ENCODE measurements at places on chromosomes 5 and 9.

- no peak for DNase-seq
Observed at GRCh38 chr5:55219770-55220169, 7.3 kb downstream of the MCIDAS start.

DNA sequence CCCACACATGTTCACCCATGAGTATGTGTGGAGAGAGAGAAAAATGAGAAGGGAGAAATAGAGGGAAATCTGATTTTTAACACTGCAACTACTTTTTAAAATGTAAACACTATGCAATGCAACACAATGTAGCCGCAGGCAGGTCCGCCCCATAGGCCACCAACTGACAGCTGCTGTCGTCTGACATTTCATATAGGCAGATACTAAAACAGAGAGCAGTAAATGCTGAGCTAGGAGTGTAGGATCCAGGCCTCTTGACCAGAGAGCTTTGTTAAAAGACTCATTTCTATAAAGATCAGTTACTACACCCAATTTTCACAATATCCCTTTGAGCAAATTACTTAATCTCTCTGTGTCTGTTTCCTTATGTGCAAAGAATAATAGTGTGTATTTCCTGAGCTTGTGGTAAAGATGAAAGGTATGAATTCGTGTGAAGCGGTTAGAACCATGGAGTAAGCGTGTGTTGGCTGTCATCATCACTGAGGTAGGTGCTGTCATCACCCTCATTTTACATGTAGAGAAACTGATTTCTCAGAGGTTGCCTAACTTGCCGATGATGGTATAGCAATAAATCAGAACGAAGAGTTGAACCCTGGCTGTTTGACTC, 55.2 kb upstream of the PDE8B start:
- no peak for DNase-seq

DNA sequence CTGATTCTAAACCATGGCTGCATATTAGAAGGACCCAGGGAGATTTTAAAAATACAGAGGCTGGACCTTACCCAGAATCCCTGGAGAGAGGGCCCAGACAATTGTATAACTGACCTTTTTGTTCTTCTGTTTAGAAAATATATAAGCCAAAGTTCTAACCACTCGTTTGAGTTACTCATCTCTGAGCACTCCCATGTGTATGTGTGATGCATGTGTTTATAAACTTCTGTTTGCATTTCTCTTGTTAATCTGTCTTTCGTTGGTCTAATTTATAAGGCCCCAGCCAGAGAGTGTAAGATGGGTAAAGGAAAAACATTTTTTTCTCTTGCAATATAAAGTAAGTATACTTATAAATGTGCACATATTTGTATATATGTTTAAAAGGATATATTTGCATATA, 443.9 kb downstream of the ZNF608 start:
- no peak for DNase-seq

DNA sequence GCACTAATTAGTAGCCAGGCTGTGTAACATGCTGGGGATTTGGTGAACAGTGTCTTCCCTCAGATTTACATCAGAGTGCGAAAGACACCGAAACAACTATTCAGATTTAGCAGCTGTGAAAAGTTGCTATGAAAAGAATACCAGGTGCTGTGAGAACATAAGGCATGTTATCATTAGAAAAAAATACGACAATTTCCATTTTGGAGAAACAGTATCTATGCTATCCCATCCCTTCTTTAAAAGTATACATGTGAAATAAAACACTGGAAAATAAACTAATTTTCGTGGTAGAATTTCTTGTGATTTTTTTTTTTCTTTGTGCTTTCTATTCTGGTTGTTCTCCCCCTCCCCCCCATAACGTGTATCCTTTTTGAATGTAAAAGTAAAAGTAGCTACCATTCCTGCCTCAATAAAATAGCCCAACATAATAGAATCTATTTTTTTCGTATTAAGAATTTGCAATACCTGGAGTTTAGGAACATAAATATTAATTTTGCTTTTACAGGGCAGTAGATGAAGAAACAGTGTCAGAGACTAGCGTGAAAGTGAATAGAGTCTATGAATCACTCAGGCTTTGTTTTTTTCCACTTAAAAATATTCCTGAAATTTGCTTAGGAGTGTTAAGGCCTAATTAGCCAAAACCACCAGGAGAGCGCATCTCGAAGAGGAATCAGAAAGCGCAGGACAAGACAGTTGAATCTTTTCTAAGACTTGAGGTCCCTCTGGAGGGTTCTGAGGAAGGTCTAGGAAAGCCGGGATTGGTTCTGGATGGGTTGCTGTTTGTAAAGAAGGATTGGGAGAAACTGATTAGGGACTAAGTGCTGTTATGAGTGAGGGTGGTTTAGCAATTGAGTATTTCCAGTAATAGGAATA, 813 bp upstream of the SLU7 start:
- no peak for DNase-seq

GRCh38 chr5:164301708-164302107, 796.3 kb downstream of the MAT2B start:
- no peak for DNase-seq

DNA sequence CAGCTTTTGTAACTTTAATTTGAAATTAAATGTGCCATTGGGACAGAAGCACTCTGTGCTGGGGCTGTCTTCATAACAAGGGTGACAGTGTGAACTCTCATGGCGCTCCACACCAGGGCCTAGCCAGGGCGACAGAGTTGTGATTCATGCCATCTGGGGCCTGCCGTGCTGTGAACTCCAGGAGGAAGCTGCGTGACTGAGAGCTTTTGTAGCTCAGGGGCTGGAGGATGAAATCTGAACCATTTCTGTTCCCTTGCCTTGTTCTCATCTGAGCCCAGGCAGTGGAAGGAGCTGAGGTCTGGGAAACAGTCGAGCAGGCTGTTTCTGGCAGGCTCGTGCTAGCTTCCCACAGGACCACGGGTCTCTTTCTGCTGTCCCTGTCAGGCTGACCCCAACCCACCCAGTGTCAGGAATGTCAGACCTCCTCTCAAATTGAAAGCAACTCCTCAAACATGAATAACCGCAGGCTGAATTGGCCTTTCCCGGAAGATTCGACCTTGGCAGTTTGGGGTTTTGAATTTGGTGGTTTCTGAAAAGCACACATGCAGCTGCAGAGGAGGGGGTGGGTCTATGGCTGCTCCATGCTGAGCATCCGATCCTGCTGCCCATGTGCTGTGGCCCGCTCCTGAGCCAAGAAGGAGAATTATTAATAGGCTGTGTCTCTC, 69.2 kb upstream of the RPS23 start:
- no peak for DNase-seq

DNA sequence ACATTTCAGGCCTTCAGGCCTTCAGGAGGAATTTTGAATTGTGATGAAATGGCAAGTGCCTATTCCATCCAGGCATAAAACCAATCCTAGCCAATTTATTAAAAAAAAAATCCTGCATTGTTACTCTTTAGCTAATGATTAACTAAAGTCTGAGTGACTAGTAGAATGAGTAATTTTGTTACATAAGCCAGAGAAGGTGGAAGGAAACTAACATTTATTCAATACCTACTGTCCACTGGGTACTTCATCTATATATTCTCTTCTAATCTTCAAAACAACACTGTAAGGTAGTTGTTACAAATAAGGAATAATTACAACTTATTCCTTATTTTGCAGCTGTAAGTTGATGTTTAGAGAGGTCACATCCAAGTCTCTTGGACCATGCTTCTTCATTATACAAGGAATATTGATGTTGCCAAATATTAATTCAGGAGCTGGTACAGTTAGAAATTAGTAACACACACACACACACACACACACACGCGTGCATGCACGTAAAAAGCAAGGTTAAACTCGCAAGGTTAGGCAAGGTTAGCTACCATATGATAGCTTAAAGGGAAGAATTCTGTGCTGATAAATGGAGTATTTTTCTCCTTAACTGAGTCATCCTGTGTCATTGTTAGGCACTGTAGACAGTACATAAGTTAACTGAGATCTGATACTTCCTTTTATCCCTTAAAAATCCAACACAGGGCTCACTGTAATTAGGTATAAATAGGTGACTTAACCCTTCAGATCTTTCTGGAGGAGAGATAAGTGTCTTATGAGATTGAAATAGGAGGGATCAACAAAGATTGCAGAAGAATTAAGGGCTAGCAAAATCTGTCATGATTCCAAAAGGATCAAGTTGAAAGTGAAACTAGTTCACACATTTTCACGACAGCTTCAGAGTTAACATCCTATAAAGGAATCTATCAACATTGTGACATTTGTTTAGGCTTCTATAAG, 596.9 kb downstream of the PDE4D start:
- no peak for DNase-seq

DNA sequence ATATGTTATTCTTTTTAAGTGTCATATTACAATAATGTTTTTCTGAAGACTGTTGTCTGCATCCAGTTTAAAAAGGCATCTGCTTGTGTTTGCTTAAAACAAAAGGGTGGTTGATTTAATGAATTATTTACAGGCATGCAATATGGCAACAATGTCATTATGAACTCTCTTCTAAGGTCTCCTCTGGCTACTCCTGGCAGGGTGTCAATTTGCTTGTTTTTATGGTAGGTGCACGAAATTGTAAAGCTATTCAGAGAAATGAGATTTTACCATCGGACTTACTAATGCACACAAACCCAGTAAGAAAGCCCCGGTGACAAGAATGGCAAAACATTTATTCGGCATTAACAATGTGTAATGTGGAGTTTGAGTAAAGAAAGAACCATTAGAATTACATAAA, 539.8 kb upstream of the ZNF608 start:
- DNase-seq: no peak

DNA sequence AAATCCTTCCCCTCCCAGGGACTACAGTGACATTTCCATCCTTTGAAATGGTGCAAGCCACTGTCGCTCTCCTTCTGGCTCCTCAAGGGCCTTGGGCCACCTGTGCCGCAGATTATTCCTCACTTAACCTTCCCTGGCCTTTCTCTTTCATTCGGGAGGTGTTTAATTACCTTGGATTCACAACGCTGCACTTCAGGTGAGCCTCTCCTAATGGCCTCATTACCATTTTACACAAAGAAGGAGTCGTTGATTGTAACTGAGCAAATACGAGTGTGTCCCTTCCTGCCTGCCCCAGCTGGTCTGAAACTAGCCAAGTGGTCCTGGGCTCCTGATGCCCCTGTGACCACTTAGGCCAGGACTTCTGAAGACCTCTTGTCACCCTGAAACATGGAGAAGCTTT, 205.0 kb downstream of the CRB2 start:
- DNase-seq: no peak

- no peak for DNase-seq
Observed at GRCh38 chr9:124030969-124031451, 19.4 kb downstream of the LHX2 start.

GRCh38 chr9:132863096-132863495, 15.0 kb downstream of the AK8 start:
- no peak for DNase-seq

DNA sequence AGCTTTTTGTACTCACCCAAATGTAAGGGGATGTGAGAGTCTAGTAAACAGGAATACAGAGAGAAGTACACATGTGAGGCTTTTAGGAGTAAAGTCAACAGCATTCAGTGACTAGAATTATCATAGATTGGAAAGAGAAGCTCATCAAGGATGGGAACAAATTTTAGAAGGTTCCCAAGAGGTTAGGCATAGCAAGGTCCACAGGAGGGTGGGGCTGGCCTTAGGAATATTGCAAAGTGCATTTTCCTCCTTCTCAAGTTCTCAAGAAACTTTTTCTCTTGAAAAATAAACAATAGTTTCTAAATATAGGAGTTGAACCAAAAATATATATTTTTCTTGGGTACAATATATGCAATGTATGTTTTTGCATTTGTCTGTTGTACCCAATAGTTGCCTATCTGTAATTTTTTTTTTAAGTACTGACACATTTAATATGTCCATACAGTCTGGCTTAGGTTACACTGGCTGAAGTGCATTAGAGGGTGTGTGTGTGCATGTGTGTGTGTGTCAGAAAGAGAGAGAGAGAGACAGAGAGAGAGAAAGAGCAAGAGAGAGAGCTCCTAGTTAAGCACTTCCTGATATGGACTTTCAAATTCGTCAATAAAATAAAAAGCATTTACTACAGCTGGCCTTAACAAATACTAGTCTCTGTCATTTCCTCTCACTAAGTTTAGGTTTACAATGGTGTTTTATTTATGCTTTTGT, 62.2 kb downstream of the SNX18 start:
- DNase-seq: no peak

DNA sequence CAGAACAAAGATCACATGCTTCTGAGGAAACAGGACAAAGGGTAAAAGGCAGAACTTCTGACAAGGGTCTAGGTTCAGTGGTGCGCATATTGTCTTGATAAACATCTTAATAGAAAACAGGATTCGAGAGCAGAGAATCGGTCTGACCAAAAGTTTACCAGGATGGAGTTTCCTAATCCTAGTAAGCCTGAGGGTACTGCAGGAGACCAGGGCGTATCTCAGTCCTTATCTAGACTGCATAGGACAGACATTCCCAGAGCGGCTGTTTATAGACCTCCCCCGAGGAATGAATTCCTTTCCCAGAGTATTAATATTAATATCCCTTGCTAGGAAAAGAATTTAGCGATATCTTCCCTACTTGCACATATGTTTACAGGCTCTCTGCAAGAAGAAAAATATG, 32.4 kb upstream of the TNFSF8 start:
- DNase-seq: no peak

DNA sequence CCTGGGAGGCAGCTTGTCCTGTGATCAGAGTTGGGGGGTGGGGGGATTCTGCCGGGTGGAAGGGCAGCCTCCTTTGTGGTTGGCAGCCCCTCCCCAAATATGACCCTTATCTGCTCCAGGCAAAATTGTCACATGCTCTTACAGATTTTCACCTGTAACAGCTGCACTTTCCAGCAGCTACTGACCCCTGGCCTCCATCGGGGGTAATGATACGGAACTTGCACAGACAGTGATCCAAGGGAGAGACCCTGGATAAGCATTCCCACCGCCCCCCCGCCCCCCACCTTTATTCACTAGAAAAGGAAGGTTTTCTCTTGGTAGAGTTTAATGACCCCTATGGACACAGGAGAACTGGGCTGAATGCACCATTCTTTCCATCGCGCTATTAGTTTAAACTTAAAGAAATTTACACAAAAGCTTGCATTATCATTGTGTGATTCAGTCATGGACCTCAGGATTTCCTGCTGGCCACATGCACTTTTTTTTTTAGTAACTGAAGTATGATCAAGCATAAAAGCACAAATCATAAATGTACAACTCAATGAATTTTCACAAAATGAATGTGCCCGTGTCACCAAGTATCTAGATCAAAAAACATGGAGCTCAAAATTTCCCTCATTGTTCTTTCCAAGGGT, 10.7 kb upstream of the ZBTB34 start:
- no peak for DNase-seq

DNA sequence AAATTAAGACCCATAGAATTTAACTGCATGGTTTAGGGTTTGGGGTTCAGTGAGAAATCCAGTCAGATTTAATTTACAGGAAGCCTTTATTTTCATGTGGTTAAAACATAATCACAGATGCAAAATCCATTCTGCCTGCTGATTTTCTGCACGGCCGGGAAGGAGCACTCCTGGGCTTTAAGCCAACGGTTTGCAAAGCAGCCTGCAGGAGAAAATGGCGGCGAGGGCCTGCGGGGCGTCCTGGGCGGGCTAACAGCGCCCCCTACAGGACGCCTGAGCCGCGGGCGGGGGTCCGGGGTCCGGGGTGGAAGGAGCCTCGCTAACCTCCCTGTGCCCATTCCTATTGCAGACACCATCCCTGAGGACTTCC, 47.6 kb downstream of the THBS4 start:
- DNase-seq: no peak

GRCh38 chr5:163809473-163809872, 304.1 kb downstream of the MAT2B start:
- no peak for DNase-seq
